ENCODE measurements at places on chromosomes 5 and 9.
A peak's percentile ranks its signal among the peaks of the same experiment; 100 is the strongest.

DNA sequence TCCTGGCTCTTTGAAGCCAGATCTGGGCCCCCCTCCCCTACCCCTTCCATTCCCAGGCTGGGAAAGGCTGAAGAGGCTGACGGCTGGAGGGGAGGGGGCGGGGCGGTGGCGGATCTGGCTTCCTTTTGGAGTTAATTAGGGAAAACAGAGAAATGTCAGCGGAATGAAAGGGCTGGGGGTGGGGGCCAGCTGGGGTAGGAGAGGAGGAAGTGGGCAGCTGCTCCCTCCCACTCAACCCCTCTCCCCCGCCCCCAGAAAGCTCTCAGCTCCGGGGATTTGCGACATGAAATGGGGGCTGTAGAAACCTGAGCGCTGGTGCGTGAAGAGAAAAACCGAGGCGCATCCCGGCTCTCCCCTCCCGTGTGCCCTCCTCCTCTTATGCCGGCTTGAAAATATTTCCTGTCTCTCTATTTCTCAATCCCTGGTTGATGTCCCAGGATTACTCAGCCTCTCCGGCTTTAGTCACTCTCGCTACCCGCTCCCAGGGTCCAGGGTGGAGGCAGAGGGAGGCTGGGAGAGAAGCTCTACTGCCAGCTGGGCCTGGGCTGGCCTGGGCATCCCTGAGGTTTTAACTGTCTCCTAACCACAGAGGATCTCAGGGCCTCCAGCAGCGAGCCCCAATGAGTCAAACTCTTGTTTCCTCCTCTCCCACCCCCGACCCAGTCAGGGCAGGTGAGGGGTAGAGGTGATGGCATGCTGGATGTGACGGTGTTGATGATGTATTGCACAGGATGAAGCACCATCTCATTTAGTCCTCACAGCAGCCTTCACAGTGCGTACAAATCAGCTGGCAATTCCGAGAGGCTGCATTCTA, 20.1 kb downstream of the PCDHGC5 start:
- DNase-seq: no peak

DNA sequence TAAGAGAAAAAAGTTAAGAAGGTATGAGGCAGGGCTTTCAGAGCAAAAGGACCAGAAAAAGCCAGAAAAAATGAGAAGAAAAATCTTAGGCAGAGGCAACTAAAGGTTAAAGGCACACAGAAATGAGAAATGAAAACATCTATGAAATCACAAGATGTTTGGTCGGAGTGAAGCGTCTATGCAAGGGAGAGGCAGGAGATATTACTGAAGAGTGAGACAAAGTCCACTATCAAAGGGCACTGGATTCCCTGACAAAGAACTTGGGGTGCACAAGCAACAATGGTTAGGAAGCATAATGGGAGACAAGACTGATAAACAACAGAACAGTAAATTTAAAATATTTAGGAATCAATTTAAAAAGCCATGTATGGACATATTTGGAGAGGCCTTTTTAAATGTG, 16.9 kb downstream of the PANK3 start:
- DNase-seq: no peak

- DNase-seq: no peak
These were observed 245.4 kb downstream of the PBX3 start for GRCh38 chr9:125992557-125992956.

GRCh38 chr9:23215688-23216087, 610.4 kb downstream of the ELAVL2 start:
- DNase-seq: no peak

DNA sequence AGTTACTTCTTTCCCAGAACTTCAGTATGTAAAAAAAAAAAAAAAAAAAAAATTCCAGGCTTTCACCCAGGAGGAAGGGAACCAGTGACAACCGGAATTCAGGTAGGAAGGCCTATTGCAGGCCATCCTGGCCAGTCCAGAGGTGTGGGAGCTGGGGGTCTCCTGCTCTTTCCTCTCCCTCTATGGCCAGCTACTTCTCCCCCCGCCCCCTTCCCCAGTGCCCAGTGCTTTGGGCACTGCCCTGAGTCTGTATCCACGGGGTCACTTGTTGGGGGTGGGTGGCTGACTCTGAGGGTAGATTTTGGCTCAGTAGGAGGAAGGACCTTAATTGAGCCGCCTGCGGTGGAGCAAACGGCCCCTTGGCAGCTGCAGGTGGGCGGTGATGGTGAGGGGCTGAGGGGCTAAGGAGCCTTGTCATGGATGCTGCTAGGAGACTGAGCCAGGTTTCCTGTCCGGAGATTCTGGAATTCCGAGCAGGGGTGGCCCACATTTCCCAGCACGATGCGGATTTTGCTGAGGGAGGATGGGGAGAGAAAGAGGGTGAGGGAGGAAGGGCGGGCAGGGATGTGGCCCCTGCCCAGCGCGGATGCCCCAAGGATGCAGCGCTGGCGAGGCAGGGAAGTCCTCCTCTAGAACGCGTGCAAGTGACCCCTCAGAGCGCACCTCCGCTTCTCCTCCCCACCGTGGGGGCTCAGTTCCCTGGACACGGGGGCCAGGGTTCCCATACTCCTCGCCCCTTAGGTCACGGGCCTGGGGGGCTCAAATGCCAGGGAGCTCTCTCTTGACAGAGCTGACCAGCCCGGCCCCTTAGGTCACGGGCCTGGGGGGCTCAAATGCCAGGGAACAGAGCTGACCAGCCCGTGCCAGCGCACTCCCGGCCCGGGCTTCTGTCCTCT, 1.2 kb upstream of the PHF2 start:
- DNase-seq: no peak

DNA sequence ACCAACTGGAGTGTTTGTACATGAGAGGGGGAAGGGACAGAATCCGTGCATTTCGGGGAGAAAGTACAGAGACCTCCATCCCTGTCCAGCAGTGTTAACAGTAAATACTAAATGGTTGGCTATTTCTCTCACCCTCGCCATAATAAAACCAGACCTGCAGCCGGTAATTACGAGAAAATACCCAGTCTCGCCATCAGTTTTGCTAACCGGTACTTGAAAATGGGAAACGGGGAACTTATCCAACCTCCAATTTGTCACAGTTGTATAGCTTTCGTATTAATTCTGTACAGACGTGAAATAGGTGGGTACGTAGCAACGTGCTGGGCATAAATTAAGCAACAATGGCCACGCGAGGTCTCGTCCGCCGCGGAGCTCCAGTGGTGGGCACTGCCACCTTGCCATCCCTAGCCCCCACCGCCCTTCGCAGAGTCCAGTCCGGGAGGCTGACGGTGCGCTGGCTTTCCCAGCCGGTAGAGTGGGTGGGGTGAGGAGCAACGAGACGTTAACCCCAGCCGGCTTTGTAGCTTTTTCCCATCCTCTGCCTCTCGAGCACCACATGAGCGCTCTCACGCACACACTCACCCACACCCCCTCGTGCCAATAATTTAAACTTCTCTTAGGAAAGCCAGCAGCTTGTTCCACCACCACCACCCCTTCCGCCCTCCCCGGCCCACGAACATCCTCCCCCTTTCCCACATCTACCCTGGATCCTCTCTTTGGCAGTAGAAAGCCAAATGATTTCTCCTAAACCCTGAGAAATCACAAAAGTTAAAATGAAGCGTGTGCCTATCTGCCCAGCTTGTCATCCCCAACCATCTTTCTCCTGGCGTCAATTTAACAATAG, 1.8 kb downstream of the ELAVL2 start:
- DNase-seq: no peak

- no peak for DNase-seq
These were observed 393.3 kb downstream of the DMRT2 start for GRCh38 chr9:1443450-1443849.

- DNase-seq: no peak
These were observed 140.2 kb downstream of the TMC1 start for GRCh38 chr9:72661401-72662135.

DNA sequence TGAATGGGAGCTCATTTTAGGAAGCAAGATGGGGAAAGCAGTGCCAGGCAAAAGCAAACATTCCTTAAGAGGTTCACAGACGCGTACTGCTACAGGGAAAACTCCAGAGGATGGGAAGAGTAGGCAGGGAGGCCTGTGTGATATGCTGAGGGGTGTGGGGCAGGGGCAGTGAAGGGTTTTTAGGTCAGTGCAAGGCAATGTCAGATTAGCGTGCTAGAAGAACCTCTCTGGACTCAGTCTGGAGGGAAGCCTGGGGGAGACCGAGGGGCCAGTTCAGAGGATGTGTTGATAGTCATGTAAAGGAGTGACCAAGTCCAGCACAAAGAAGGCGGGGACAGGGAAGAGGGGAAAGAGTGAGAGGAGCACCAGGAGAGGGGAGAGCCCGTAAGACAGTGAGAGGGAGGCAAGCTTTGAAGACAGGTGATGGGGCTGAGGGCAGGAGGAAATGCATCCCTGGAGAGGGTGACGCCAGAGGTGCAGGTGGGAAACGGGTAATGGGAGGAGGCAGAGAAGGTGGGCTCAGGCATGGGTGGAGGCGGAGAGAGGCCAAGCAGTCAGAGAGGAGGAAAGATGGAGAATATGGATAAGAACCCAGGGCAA, 134.5 kb downstream of the MTX3 start:
- DNase-seq: no peak

- no peak for DNase-seq
These were observed 113.9 kb upstream of the FBXL7 start for GRCh38 chr5:15386122-15386521.

GRCh38 chr5:18749763-18750162, 1115.5 kb downstream of the TAF11L14 start:
- DNase-seq: no peak

- no peak for DNase-seq
These were observed 169.1 kb upstream of the CDH18 start for GRCh38 chr5:20157089-20157488.

DNA sequence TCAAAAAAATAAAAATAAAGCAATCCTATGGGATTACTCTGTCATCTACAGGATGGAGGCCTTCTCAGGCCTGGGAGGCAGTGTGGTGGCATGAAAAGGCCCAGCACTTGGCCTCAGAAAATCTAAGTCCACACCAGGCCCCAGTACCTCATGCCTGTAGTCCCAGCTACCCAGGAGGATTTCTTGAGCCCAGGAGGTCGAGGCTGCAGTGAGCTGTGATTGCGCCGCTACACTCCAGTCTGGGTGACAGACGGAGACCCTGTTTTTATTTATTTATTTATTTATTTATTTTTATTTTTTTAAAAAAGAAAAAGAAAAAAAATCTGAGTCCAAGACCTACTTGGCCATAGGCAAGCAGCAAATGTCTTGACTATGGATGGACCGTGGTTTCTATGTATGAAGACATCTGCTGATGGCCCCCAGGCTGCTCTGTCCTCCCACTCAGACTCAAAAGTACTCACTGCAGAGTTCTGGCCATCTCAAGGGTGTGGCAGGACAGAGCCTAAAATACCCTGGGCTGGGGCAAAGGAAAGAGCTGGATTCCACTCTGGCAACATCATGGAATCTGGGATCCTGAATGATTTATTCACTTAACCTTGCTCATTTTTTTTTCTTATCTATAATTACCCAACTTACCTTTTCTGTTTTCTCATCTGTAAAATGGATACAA, 55.0 kb downstream of the ARHGEF37 start:
- DNase-seq: no peak

DNA sequence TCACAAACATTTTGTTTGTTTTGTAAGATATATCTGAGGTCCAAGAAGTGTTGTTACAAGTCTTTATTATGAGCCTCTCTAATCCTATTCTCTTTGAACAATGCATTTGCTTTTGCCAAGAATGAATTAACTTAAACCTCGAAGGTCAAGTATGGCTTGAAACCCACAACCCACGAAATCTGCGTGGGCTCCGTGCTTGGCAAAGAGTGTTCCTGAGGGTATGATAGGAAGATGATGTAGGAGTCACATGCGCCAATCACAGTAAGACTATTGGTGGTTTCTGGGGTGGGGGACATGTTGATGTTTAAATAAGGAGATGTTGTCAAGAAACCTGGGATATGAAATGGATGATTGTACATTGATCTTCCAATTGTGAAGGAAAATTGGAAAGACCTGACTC, 330.8 kb upstream of the RFX3 start:
- no peak for DNase-seq

GRCh38 chr5:4348919-4349318, 753.3 kb downstream of the IRX1 start:
- no peak for DNase-seq

DNA sequence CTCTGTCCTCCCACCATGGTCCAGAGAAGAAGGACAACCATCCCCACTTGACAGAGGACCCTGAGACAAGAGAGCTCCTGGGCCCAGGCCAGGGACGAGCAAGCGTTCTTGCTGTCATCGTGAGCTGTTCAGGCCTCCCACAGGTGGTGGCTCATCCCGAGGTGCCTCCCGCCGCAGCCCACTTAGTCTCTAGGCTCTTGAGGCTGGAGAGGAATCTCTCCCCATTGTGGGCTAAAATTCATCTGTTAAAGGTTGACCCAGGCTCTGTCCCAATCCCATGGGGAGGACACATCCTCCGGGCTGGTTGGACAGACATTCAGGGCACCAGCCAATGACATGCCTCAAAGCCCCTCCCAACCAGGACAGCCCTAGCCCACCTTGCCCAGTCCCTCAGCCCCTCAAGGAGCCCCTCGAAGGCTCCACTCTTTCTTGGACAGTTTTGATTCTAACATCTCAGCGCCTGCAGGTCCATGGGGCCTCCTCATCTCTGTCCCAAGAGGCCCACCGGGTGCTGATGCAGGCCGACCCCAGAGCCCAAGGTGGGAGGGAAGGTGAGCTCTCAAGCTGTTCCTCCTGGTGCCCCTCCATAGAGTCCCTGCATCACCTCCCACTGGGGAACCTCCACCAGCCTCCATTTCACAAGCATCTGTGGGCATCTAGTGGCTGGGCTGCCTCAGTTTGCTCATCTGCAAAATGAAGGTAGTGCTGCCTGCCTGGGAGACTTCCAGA, 52.9 kb downstream of the BARX1 start:
- DNase-seq: peak; percentile 6

- DNase-seq: no peak
These were observed 2.3 kb downstream of the P4HA2 start for GRCh38 chr5:132225165-132226032.

DNA sequence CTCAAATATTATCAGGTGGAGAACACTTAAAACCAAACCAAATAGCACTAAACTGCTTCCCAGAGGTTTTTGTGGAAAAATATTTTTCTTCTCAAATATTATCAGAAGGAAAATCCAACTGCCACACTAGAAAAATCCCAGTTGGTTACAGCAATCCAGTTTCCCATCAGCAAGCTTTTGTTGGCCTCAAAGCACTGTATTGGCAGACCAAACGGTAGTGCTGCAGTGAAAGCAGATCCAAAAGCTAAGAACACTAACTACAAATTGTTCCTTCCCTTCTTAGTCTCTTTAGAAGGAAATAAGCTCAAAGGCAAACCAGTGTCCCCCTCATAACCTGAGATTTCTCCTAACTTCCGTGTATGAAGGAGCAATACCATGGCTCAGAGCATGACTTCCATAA, 105.3 kb downstream of the TRIM36 start:
- DNase-seq: no peak

DNA sequence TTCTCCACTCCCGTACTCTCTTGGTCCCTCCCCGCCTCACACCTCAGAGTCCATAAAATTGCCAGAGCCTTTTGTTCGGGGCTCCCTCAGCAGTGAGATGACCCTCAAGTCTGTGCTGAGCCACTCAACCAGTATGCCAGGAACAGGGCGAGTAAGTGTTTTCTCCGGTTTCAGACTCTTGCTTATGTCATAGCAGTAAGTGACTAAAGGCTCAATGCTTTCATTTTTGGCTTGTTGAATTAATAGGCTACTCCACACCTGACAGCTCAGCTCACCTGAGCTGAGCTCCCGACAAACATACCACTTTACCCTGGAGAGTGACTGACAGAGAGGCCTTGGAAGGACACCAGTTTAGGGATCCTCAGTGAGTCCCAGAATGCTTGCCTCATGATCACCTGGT, 30.5 kb downstream of the PCSK1 start:
- DNase-seq: no peak

- no peak for DNase-seq
These were observed 27.6 kb upstream of the TCF7 start for GRCh38 chr5:134086943-134087305.

- no peak for DNase-seq
These were observed 408.5 kb downstream of the PTPRD start for GRCh38 chr9:10204276-10204675.

Data from progenitor cell of endocrine pancreas (in vitro differentiated cells).